ENCODE measurements at places on chromosomes 1 and 21.

DNA sequence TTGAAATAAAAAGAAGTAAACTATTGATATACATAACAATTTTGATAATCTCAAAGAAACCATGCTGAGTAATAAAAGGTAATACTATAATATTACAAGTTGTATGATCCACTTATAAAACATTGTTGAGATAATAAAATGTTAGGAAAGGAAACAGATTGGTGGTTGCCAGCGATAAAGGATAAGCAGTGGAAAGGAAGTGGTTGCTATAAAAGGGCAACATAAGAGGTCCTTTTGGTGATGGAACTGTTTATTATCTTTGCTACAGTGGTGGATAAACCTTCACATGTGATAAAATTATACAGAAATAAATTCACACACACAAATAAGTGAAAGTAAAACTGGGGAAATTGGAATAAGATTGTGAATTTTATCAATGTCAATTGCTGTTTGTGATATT is 15.1 kb downstream of the OR6F1 start:
- H3K27ac ChIP-seq = no peak overlapping the region
- H3K27me3 ChIP-seq = no peaks in the 10 kb centered on the region
- H3K36me3 ChIP-seq = no peaks in the 10 kb centered on the region
- no peaks in the 10 kb centered on the region for H3K4me1 ChIP-seq
- no peak overlapping the region for H3K4me3 ChIP-seq

DNA sequence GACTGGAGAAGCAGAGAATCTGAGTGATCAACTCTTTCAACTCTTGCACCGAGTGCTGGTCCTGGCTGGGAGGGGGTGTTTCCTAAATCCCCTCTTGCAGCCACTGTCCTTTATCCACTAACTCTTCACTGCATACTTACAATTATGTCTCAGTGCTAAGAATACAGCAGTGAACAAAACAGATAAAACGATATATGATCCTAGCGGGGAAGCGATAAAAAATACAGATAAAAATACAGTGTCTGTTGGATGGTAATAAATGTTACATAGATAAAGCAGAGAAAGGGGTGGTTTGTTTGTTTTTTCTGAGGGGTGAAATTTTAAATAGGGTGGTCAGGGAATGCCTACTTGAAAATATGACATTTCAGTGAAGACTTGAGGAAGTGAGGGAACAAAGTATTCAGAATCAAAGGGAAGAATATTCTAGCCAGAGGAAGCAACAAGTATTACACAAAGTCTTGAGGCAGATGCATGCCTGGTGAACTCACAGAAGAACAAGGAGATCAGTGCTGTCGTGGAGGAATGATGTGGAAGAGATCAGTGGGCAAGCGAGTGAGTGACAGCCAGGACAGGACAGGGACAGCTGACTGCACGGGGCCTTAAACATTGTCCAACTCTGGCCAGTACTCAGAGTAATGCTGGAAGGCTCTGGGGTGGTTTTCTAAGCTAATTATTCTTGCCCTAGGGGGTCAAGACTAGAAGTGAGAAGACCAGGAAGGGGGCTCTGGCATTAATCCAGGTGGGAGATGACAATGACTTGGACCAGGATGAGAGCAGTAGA is 110.0 kb downstream of the APP start:
- no peak for DNase-seq
- H3K36me3 ChIP-seq = no peaks in the 10 kb centered on the region
- no peaks in the 10 kb centered on the region for H3K27me3 ChIP-seq
- H3K4me3 ChIP-seq = no peak overlapping the region
- H3K27ac ChIP-seq = no peak overlapping the region

GRCh38 chr1:159890390-159890789 is 9.6 kb downstream of the CFAP45 start:
- no peaks in the 10 kb centered on the region for H3K27me3 ChIP-seq
- peaks cover 11% of the 10 kb centered on the region for H3K4me1 ChIP-seq
- no peak overlapping the region for H3K27ac ChIP-seq
- no peak for DNase-seq
- H3K36me3 ChIP-seq = no peaks in the 10 kb centered on the region

GRCh38 chr1:6163973-6164617 is 16.0 kb downstream of the CHD5 start:
- H3K36me3 ChIP-seq = no peaks in the 10 kb centered on the region
- no peak overlapping the region for H3K27ac ChIP-seq

GRCh38 chr1:68538941-68539340 is 42.1 kb upstream of the DEPDC1 start:
- H3K4me1 ChIP-seq = no peaks in the 10 kb centered on the region
- DNase-seq = no peak
- no peak overlapping the region for H3K27ac ChIP-seq
- H3K36me3 ChIP-seq = no peaks in the 10 kb centered on the region
- no peaks in the 10 kb centered on the region for H3K27me3 ChIP-seq
- no peak overlapping the region for H3K4me3 ChIP-seq

Measured in Caco-2 (cell line).